Tibial nerve (tissue), 4 donors: ENCODE measurements at places on chromosomes 12 and 14.

DNA sequence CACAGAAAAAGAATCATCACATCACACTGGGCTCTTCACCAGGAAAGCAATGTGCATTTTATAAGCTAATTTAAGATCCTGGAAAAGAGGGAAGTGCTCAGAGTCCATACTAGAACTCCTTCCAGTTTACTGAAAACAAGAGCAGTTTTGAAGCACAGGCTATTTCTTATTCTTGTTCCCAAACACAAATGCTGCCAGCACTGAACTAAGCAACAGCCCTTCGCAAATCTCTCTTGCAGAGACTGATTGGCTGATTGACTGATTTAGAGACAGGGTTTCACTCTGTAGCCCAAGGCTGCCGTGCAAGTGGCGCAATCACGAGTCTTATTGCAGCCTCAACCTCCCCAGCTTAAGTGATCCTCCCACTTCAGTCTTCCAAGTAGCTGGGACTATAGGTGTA lies 44.8 kb downstream of the BCL2L14 start:
- DNase-seq, result no peak

GRCh38 chr12:119679081-119679480 lies 11.1 kb downstream of the PRKAB1 start:
- DNase-seq, result no peak

GRCh38 chr14:103400537-103400936 lies 15.3 kb downstream of the MARK3 start:
- DNase-seq, result no peak

- DNase-seq, result no peak
Measured at GRCh38 chr12:31316891-31317290, 9.1 kb downstream of the SINHCAF start.

GRCh38 chr14:101476258-101476915 lies 84.9 kb upstream of the DIO3 start:
- DNase-seq, result no peak

DNA sequence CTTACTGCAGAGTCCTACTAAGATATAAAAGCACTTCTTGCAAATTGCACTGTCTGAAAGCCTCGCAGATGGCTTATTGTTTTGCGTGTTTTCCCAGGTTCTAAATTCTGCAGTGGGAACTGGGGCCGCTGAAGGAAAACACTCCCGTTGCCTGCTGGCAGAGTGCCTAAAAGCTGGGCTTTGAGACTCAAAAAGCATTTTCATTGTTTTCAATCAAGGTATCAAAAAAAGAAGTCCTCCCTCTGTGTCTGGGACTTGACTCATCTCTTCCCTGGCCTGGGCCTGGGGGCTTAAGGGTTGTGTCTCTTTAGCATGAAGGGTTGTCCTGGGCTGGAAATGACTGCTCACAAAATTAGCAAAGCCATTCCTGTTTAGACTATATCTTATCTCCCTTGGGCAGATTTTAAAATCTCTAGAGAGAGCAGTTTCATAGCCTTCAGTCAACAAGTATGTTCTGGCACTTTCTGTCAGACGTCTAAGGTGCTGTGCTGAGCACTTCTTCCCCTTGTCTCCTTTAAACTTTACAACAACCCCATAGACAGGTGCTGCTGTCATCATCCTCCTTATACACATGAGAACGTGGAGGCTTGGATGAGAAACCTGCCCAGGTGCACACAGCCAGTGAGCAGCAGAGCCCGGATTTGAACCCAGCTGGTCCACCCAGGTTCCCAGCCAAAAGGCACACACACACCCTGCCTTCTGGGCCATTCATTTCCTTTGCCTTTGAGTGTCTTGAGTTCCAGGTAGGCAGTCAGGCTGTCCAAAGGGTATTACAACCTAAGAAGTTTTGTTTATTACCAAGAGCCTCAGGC lies 31.1 kb downstream of the ELK3 start:
- no peak for DNase-seq

GRCh38 chr14:44370727-44371126 lies 136.4 kb downstream of the FSCB start:
- no peak for DNase-seq

DNA sequence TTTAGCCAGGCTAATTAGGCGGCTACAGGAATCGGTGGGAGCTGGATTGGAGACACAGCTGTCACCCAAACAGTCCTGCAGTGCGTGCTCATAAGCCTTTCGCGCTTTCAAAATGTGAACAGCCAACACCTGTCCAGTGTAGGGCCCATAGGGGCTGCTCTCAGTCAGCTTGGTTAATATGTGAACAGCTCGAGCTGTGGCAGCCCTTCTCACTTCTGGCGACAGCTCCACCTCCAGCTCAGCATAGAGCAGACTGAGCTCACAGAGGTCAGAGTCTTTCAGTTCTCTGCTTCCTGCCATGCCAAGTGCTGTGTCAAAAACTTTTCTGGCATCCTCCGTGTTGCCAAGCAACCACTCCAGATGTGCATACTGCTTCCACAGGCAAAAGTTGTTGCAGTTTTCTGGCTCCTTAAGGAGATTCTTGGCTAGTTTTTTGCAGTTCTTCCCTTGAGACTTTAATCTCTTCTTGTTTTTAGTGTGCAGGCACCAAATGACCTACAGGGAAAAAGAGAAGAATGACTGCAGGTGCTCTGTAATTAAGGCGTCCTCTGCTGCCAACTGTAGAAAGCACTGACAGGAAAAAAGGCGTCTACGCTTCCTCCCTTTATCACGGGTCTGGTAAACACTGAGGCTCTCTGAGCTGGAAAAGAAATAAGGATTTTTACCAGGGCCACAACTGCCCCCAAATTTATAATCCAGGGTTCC lies 32.5 kb downstream of the PSMC1 start:
- no peak for DNase-seq

- peak; percentile 26 for DNase-seq
Measured at GRCh38 chr12:56118688-56119357, 757 bp downstream of the ZC3H10 start.

DNA sequence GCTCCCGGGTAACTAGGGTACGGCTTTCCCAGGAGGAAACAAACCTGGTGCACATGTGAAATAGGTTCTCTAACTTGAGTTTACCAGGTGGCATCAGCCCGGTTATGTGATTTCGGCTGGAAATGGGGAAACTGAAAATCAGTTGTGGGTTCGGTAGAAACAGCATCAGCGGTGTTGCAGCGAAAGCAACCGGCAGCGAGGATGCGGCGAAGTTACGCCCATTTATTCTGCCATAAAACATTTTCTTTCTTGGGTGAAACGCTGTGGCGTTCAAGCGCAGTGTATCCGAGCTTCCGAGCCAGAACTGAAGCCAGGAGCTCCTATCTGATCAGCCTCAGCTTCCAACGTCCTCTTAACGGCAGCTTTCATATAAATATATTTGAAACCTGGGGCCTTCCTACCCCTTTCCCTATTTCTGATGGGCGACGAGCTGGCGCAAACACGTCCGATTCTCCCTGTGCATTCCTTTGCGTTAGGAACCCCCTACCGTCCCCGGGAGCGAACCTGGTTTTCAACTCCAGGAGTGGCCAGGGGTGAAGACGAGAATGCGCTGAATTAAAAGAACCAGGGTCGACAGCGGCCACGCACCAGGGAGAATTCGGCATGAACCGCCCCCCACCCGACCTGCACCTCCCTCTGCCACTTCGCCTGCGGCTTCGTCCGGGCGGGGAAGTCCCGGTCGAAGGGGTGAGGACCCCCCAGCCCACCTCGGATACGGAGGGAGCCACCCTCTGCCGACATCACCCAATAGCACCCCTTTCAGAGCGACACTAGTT lies 1.6 kb downstream of the DPF3 start:
- DNase-seq, result no peak

DNA sequence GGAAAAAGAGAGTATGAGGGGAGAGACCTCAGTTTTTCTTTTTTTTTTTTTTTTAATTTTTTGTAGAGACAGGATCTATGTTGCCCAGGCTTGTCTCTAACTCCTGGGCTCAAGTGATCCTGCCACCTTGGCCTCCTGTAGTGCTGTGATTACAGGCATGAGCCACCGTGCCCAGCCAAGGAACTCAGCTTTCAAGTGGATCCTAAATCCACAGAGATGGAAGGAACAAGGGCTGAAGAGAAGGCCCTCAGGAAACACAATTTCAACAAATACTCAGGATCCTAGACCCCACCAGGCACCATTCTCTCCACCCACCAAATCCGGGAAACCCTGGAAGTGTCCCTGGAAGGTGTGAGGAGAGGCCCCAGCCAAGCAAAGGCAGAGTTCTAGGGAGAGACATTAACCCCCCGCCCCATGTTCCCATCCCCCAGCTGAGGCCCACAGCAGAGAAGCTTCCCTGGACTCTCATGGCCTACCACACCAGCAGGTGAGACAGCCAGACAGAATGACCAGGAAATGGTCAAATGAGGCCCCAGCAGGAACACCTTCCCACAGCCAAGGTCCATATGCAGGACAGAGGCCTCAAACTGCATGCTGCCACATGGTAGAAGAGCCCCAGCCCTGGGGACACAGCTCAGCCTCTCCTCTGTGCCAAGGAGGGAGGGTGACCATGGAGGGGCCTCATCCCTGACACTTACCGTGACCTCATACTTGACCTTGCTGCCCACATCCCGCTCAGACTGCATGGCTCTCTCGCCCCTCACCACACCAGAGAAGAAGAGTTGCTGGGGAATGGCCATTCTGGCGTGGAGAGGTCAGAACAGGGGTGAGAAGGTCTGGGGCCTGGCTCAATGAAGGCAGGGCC lies 14.1 kb downstream of the ITGA7 start:
- no peak for DNase-seq

GRCh38 chr14:101030586-101030985 lies 127.1 kb upstream of the RTL1 start:
- DNase-seq, result no peak

DNA sequence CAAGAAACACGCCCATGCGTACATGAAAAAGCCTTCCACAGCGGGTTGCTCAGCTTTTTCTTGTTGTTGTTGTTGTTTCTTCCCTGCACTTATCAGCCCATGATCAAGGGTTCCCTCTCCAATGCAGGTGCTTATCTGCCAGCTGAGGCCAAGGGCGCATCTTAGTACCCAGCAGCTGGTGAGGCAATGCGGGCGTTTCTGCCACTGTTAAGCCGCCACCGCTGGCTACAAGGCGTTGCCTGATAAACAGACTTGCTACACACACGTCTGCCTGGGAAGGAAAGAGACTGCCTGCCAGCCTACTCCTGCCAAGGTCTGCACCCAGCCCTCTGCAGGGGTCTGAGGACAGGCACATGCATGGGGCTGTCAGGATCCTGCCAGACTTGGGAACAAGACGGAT lies 345.9 kb downstream of the BCL11B start:
- no peak for DNase-seq

- DNase-seq, result no peak
Measured at GRCh38 chr12:110649341-110649847, 35.5 kb downstream of the TCTN1 start.

DNA sequence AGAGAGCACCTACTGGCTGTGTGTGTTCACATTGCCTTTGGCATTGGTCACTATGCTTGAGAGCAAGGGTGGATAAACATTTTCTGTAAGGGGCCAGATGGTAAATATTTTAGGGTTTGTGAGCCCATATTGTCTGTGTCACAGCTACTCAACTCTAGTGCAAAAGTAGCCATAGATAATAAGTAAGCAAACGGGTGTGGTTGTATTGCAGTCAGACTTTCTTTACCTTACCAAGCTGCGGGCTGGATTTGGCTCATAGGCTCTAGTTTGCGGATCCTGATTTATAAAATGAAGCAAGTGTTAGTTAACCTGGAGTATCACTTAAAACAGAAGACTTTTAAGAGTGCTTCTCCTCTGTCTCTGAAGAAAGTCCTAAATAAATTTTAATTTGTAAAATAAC lies 169.0 kb downstream of the KICS2 start:
- DNase-seq, result no peak

DNA sequence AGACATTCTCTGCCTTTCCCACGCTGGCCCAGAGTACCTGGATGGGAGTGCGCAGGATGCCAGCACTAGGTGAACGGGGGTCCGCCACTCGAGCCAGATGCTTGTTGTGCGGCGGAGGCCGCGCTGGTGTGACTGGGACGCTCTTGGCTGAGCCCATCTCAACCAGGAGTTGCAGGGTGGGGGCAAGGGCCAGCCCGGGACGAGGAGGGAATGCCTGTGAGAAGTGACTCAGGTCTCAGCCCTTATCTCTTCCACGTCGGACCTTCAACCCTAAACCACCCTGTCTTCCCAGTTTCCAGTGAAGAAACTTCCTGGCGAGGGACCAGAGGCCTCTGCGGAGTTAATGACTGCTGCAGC lies 312 bp downstream of the CDCA3 start:
- DNase-seq, result no peak

DNA sequence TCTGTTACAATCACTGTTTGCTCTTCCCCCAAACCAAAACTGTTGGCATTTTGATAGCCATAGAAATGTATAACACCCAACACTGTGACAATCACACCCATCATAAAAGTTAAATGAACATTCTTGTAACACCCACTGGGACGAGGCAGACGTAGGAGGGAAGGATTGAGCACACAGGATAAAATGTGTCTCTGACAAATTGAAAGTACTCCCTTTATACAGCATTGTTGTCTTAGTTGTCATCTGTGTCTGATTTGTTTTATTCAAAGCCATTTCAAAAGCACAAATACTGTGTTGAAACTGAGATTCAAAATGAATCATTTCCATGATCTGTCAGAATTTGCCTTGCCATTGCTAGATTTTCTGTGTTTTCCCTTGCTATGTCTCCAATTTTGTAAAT lies 436.3 kb downstream of the TMTC2 start:
- DNase-seq, result no peak

DNA sequence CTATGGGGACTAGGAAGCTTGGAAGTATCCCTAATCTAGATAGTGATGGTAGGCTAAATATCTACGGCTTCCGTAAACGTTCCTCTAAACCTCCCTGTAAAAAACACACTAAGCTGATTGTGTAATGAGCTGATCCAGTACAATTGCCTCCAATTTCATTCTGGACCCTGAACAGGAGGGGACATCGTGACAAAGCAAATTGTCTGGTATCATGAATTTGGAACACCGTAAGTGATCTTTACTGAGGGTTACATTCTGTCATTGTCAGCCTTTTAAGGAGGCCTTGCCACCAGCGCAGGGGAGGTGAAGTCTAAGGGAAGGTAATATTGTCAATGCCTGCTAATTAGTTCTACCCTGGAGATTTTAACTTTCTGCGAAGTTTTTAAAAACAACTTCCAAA lies 487 bp upstream of the MGST1 start:
- no peak for DNase-seq

- no peak for DNase-seq
Measured at GRCh38 chr14:74080820-74081460, 3.3 kb downstream of the ALDH6A1 start.
